ENCODE measurements at places on chromosomes 1 and 21.
A peak's percentile ranks its signal among the peaks of the same experiment; 100 is the strongest.

- DNase-seq, result no peak
Observed at GRCh38 chr1:167122568-167122967, 28.7 kb downstream of the STYXL2 start.

DNA sequence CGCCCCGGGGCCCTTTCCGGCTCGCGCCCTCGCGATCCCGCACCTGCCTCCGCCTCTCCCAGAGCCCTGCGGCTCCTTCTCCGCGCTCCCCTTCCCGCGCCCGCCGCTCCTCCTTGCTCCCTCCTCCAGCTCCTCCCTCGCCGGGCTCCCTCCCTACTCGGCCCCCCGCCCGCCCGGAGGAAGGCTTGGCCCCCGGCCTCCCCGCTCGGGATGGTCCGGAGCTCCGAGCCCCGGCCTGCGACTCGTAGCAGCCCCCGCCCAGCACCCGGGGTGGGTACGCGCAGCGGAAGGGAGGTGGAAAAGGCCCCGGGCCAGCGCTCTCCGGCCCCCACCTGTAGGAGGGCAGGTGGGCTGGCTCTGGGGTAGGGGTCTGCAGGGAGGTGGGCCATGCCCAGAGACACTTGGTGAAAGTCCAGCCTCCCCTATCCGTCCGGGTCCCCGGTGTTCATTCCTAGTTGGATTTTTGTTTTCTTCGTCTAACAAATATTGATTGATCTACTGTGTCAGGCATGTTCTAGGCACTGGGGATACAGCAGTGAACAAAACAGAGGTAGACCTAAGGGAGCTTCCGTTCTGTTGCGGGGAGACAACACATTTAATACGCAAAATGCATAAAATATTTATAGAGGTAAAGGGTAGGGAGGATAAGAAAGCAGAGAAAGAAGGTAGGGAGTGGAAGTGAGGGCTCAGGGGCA lies at the start of gene HTR1D:
HTR1D (minus strand) TSS at position 82 of the 695 bp plus-strand sequence. CDS start 23,283 bp downstream, outside the sequence.
- no peak for DNase-seq

- no peak for DNase-seq
Observed at GRCh38 chr1:200558866-200559459, 61.6 kb downstream of the KIF14 start.

- no peak for DNase-seq
Observed at GRCh38 chr21:32366191-32366590, 26.6 kb downstream of the URB1 start.

- no peak for DNase-seq
Observed at GRCh38 chr1:56774067-56774609, 45.1 kb downstream of the FYB2 start.

DNA sequence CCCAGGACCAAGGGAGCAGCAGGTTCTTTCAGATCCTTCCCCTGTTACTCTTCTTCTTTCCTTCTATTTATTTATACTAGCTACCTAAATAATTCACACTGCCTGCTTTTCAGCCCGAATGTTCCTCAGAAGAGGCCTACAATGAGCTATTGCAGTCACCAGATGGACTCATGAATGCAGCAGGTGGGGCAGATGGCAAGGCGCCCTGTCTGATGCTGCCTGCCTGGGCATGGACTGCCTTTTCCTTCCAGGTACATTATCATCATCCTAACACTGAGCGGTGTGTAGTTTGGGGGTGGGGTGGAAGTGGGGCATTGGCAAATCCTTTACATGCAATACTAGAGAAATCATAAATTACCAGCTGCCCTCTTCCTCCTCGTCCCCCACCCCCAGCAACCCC lies 17.6 kb downstream of the ESRRG start:
- DNase-seq, result no peak

- DNase-seq, result no peak
Observed at GRCh38 chr1:54001591-54001990, 16.4 kb downstream of the LDLRAD1 start.

GRCh38 chr21:44984428-44984791 lies 44.6 kb downstream of the SLX9 start:
- no peak for DNase-seq

DNA sequence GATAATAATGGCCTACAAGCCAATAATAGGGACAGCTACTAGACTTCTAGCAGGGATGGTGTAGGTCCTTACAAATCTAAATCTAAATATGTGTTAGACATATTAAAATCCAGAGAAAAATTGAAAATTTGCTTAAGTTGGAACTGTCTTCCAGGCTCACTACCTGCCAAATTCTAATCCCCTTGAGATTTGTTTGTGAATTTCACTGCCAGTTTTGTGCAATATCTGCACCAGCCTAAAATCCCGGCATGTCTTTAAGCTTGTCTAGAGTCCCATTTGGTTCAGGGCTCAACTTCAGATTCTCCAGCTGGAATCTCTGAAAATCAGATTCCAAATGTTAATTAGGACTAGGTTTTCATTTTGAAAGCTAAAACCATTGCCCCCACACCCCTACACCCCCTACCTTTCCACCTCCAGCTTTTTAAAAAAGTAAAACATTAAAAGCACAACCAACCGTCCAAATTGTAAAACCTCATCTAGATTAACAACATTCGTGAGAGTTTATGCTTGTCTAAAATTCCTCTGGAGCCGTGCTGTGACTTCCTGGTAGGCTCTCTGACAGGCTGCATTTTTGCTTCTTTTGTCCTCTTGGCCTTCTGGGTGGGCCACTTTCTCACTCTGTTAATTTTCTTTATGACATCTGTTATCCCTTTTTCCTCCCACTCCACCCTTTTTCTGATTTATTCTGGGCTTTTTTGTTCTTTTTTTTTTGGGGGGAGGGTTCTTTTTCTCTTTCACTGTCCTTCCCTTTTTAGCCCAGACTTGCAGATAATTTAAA lies 348.7 kb downstream of the PAPPA2 start:
- DNase-seq, result no peak

DNA sequence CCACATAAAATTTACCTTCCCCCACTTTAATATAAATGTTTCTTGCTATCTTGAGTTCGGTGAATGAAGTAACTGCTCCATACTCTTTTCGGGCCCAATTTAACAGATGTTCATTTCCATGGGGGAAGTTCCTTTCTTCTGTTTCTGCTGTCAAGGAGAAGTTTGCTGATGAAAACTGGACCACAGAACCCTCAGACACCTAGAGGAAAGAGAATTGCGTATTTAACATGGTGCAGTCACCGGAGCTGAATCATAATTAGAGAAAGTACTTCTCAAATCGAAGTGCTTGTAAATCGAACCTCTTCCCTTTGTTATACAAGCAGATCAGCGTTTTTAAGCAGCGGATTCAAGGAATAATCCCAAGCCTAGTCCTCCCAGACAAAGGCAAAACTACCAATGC lies 151.2 kb downstream of the TGFBR3 start:
- DNase-seq, result no peak

DNA sequence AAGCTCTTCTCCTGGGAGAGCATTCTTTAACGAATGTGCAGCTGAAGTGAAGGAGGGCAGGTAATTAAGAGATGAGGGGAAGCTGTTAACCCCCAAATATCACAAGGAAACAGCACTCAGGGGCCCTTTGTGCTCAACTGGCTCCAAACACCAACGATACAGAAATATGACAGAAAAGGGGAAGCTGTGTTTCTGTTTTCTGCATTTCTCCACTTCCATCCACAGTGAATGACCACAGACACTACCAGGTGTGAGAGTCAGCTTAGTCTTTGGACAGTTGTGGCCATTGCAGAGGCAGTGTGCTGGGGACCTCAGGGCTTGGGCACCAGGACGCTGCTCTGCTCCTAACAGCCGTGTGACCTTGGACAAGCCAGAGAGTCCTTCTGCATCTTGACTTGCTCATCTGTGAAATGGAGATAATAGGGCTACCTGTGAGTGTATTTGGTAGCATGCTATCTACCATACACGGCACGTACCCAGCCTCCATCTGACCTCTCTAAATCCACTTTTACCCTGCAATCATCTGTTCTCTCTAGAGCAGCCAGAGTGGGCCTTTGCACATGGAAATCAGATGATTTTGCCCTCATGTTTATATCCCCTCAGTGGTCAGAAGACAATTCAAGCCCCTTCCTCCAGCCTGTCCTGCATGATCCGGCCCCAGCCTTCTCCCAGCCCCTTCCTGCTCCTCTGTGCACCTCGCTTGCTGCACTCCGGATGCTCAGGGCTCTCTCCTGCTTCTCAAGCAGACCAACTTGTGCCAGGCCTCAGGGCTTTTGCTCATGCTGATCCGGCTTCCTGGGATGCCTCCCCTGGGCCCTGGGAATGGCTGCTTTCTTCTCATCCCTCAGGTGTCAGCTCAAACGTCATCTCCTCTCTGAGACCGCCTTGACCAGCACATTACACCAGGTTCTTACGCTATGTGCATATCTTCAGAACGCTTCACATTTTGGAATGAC lies 4.7 kb upstream of the TINAGL1 start:
- no peak for DNase-seq

- no peak for DNase-seq
Observed at GRCh38 chr1:20183616-20184271, 2.2 kb upstream of the UBXN10 start.

GRCh38 chr1:230896779-230897178 lies 28.5 kb upstream of the C1orf198 start:
- no peak for DNase-seq

DNA sequence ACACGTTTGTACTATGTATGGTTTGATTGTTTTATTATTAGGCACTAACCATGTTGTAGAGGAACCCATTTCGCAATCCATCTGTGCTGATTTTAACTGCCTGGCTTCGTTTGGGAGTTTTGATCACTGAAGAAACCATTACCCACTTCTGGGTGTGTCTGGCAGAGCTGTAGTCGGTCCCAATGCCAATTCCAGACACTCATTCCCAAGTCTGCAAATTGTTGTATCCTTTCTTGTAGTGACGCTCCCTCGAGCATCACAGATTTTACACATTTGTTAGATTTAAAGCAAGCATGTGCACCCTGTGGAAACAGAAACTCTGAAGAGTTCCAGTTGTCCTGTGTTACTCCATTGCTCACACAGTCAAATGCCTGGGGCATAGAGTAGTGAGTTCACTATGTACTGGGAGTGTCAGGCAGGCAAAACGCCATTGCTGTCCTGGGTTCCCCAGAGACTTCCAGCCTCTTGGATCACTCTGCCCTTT lies 31.0 kb upstream of the EFCAB14 start:
- no peak for DNase-seq

DNA sequence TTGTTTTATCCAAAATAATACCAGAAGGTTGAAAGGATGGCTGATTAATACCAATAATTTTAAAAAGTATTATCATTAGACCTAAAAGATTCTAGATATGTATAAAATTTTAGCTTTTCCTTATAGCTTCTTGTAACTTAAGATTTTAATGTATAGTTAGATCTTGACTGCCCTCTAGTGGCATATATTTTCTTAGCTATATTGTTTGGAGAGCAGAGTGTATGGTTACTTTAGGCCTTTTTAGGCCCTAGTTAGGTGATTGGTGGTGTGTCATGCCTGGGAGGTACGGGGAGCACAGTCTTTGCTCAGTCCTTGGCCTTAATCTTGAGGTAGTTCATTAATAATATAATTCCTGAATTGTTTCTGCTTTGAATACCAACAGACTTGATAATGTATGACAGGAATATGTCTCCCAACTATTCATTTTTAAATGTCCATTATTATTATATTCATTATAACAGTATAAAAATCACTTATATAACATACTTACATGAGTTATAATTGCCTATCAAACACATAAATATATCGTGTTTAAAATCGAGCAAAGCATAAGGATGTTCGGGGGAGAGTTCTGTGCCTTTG lies 328.4 kb downstream of the ZP4 start:
- DNase-seq, result peak; percentile 74

DNA sequence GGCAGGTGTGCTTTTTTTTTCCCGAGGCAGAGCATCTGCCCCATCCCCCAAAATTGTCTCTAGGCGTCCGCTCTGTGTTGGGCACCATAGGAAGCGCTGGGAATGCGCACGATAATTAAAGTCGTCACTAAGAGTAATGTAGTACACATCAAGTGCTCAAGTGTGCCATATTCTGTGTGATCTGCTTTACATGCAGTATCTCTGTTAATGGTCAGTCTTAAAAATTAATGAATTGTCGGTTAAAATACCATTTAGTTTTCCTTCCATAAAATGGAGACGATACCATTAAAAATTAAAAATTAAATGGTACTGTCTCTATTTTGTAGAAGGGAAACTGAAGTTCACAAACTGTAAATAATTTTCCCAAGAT lies 544 bp upstream of the CCT8 start:
- DNase-seq, result no peak

DNA sequence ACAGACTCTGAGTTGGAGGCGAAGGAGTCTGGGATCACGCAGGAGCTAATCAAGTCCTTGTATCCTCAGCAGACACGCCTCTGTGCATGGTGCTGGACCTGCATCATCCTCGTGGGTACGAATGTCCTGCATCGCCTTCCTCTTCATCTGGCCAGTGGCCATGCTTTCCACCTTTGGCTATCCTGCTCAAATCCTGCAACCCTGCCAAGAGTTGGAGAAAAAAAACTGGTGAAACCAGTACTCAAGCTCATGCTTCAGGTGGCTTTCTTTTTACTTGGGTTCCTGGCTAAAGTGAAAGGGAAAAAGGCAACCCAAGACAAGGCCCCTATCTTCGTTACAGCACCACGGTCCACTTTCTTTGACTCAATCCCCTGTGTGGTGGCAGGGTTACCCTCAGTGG lies 8.9 kb downstream of the SETSIP start:
- no peak for DNase-seq

DNA sequence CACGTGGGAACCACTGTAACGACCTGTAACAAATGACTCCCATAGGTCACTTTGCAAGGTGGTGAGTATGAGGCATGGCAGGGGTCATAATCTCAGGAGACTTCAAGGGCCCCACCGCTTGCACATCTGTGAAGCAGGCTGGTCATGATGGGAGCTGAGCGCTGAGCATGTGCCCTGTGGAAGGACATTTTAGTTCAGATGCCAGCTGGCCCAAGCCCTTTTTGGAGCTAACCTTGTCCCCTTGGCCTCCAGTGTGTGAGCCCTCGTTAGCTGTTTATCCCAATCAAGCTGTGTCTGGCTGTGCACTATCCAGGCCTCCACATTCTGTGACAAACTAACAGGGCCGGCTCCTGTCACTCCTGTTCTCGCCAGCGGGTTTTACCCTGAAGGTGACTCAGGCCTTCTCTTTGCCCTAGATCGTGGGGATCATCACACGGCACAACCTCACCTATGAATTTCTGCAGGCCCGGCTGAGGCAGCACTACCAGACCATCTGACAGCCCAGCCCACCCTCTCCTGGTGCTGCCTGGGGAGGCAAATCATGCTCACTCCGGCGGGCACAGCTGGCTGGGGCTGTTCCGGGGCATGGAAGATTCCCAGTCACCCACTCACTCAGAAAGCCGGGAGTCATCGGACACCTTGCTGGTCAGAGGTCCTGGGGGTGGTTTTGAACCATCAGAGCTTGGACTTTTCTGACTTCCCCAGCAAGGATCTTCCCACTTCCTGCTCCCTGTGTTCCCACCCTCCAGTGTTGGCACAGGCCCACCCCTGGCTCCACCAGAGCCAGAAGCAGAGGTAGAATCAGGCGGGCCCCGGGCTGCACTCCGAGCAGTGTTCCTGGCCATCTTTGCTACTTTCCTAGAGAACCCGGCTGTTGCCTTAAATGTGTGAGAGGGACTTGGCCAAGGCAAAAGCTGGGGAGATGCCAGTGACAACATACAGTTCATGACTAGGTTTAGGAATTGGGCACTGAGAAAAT lies 7.6 kb downstream of the NPPA start:
- DNase-seq, result no peak

GRCh38 chr1:47687631-47688460 lies 250.0 kb downstream of the FOXD2 start:
- DNase-seq, result no peak

- no peak for DNase-seq
Observed at GRCh38 chr1:167491586-167492461, 26.5 kb downstream of the CD247 start.
